HepG2 (cell line): ENCODE measurements at places on chromosomes 4 and X.

DNA sequence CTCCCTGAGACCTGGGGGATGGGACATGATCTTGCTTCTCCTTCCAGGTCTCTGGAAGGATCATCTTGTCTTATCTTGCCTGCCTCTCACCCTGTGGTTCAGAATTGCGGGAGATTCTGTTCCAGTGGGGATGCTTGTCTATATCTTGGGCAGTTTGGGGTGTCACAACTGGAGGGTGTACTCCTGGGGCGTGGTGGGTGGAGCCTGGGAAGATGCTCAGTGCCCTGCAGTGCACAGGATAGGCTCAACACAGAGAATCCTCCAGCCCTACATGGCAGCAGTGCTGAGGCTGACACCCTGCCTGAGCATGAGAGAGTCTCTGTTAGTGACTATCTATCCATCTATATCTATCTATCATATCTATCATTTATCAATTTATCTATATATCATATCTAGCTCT, 7.7 kb downstream of the P2RY8 start:
- no peak for DNase-seq

GRCh38 chr4:83793481-83793880, 257.6 kb downstream of the GPAT3 start:
- DNase-seq, result no peak

DNA sequence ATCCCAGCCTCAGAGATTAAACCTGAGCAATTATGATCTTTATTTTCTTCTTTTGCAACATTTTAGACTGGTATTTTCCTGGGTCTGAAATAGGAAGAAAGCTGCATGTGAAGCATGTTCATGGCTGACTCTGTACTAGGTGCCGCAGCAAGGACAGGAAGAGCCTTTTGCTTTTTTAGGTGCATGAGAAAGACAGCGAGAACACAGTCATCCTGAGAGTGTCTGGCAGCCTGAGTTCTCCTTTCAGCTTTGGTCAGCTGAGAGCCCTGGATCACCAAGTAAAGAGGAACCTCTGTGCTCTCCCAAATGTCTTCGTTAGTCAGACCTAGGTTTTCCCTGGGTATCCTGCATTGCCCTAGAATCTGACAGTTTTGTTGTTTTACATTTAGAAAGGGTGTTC, 29.8 kb downstream of the FAM149A start:
- no peak for DNase-seq

DNA sequence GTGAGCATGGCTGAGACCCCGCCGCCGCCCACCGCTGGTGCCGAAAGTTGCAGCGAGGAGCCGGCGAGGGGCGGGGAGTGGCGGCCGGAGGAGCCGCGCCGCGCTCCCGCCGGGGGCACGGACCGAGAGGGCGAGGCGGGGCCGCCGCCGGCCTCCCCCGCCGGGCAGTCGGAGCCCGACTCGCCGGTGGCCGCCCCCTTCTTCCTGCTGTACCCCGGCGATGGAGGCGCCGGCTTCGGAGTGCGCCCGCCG, 16.5 kb downstream of the UTP3 start:
- DNase-seq, result no peak

GRCh38 chr4:16264798-16265197, 38.5 kb upstream of the TAPT1 start:
- DNase-seq, result peak; percentile 36

DNA sequence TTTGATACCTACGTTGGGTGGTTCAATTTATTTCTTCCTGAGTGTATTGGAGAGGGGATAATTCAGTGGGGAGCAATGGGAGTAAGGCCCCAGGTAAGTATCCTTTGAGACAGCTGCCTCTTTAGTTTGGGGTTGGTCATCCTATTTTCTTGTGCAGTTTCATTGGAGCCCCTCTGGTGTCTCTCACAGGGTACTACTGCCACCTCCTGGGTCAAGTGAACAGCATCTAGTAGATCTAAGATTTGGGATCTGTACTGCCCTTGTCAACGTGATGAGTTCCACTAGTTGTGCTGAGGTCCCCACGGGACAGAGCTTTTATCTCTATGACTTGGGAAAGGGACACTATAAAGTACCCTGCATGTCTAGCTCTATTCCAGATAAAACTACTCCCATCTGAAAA, 80.6 kb downstream of the PBDC1 start:
- peak; percentile 45 for DNase-seq
